ENCODE measurements at places on chromosomes 3 and 15.

DNA sequence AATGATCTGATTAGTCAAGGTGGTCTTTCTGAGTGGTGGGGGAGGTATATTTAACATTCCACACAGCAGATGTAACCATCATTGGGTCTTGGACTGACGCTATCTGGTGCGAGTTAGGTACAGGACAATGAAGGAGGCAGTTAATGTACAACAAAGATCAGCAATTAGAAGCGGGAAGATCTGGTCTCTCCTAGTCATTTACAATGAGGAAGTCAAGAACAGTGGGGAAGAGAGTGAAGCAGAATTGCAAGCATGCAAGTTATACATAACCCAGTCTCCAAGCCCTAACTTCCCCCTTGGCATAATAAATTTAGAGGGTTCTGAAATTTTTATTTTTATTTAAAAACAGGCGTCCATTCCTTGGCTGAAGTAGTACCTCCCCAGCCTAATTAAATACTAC is 14.1 kb downstream of the GPD1L start:
- DNase-seq = no peak

DNA sequence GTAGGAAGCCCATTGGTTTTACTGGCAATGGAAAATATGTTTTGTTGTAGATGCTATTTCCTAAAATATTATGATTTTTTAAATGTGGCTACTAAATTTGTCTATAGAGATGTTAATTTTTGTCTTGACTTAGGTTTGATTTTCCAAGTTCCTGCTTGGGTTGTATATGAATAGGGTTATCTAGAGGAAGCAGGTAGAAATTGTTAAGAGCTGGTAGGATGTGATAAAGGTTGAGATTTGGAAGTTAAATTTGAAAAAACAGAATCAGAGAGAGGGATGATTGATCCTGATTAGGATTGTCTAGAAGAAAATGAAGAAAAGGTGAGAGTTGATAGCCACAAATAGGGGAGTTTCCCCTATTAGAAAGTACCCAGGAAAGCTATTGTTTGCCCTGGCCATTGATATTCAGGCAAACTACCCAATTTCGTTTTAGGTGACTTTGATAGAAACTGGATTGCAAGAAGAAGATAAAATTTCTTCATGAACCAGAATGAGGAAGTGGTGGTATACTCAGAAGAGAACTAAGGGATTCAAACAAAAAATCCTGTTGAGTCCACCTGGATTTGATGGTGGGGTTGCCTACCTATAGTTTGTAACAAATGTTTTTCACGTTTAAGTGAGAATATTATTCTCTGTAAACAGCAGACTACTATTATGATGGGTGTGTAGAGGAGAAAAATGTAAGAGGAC is 91.2 kb upstream of the PHLDB2 start:
- no peak for DNase-seq

GRCh38 chr3:72753495-72753894 is 94.8 kb downstream of the SHQ1 start:
- no peak for DNase-seq

GRCh38 chr15:81386947-81387346 is 12.9 kb upstream of the TMC3 start:
- no peak for DNase-seq

DNA sequence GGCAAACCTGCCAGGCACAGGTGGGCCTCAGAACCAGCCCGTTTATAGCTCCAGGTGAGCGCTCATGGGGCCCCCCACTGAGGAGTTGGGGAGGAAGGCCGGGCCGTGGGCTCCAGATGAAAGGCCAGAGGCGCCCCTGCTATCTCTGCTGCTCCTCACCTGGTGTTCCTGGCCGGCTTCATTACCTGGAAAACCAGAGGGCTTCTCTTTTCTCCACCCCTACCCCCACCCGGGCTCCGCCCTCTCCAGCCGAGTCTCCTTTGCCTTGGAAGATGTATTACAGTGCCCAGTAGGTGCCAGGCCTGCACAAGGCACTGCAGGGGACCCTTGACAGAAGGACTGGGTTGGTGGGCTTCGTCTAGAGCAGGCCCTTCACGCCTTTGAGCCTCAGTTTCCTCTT is 111.4 kb downstream of the WNT7A start:
- no peak for DNase-seq
